ENCODE measurements at places on chromosomes 12 and 14. TPM values are rescaled to one million over a fixed set of nuclear protein-coding genes. Genes with fewer than 3 reads are reported as not detected.

- no peak for DNase-seq
Observed at GRCh38 chr12:128426511-128426910, 159.5 kb downstream of the TMEM132C start.

The ITGB7 gene
- total RNA-seq: 15.8 TPM

DNA sequence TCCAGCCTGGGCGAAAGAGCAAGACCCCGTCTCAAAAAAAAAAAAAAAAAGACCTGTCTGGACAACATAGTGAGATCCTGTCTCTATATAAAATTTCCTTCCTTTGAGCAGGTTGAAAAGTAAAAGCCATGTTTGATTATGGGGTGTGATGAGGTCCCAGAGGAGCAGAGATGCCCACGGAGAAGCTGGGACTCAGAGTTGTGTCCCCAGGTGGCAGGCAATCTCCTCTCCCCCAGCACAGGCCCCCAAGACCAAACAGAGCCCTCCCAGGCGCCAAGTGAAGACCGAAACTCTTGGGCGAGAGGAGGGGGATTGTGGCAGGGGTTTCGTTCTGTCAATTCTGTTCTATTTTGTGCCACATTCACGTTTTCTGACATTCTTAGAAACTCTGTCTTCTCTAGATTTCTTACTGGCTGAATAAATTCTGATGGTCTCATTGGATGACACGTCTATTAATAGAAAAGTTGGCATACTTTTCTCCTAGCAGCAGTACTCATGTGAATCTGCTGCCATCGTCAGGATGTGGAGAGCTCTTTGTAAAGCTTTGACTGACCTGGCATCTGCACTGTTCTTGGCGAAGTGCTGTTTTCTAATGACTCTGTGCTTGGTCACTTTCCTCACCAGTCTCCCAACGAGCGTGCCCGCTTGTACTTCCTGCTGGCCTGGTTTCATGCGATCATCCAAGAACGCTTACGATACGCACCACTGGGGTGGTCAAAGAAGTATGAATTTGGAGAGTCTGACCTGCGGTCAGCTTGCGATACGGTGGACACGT lies 43.4 kb downstream of the HSP90AA1 start:
- DNase-seq: no peak

DNA sequence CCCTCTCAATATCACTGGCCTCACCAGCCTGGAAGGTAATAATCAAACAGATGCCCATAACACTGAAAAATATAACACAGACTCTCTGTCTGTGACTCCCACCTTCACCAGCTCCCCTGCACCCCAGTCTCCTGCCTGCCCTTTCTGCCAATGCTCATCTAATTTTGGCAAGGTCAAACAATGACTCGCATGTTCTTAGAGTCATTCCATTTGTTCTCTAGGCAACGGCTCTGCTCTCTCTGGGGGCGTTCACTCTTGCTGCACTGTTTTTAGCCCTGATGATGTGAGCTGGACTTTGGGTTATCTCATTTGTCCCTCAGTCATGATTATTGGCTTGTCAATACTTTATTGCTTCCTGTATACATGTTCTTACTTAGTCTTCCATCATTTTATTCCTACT lies 691.8 kb downstream of the FLRT2 start:
- DNase-seq: no peak

DNA sequence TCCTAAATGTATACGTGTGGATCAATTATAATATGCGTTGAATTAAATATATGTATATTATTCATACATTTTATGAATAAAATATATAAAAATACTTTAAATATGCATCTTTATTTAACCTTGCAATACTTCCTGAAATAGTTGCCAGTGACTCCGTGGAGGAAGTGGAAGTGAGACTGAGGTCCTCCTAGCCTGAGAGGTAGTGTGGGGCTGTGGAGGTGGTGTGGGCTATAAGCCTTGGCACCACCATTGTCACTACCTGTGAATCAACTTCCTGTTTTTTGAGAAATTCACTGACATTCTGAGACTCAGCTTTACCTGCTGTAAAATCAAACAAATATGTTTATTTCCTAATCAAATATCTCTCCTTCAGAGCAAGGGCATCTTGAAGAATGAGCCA lies 514.2 kb downstream of the VRK1 start:
- DNase-seq: no peak

GRCh38 chr14:58638231-58639197 lies 752 bp downstream of the DACT1 start:
- DNase-seq: no peak

DNA sequence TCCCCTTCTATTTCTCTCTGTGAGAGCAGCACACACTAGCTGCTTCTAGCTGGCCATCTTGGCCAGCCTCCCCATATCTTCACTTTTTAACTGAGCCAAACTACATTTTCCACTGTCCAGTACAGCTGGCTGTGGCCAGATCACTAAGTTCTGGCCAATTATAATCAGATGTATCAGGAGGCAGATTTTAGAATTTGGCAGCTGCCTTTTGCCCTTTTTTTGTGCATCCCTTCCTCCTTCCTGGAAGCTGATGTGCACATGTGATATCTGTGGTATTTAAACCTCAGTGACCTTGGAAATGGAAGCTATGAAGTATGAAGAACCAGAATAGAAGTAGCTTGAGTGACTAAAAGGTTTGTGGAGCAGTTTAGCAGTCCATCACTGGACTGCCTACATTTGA lies 49.8 kb upstream of the ANO6 start:
- no peak for DNase-seq

DNA sequence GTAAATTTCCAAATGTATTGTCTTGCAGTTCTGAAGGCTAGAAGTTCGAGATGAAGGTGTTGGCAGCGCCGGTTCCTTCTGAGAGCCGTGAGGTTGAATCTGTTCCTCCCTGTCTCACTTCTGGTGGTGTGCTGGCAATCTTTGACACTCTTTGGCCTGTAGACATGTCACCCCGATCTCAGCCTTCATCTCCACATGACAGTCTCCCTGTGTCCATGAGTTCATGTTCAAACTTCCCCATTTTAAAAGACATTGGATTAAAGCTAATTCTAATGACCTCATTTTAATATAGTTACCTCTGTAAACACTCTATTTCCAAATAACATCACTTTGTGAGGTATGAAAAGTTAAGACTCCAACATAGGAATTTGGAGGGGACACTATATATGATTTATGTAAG lies 4.1 kb upstream of the RBM19 start:
- no peak for DNase-seq

GRCh38 chr12:91982946-91983345 lies 162.7 kb downstream of the BTG1 start:
- no peak for DNase-seq

The PMEL gene
- total RNA-seq: 5.8 TPM

DNA sequence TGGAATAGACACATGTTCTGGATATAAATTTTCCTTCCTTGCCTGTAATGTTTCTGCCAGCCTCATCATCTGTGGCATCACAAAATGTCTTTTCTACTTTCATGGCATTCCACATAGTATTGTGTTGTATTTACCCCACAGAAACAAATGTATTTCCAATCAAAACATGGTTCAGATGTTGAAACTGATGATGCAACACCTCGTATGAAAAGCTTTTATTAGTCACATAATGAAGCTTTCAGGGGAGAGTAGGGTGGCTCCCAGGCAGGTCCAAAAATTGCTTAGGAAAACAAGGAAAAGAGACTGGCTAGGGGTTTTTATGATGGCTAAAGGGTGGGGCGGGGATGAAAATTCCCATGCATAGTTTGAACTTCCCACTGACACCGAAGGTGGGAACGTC lies 29.1 kb upstream of the ZNF641 start:
- DNase-seq: no peak

The RPGRIP1 gene
- 0.49 TPM for total RNA-seq

- no peak for DNase-seq
Observed at GRCh38 chr14:87601036-87601435, 391.9 kb downstream of the GALC start.

DNA sequence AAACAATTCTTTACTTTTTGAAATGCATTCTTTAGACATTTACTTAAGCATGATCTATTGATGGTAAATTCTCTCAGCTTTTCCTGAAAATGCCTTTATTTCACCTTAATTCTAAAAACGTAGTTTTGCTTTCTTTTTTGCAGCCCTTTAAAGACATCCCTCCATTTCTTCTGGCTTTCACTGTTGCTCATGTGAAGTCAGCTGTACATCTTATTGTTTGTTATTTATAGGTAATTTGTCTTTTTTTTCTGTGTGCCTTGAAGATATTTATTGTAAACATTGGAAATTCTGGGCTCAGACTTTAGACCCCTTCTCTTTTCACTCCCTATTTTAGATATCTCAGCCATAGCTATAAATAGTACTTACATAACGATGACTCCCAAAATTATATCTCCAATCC lies 70.4 kb downstream of the IFNG start:
- no peak for DNase-seq

DNA sequence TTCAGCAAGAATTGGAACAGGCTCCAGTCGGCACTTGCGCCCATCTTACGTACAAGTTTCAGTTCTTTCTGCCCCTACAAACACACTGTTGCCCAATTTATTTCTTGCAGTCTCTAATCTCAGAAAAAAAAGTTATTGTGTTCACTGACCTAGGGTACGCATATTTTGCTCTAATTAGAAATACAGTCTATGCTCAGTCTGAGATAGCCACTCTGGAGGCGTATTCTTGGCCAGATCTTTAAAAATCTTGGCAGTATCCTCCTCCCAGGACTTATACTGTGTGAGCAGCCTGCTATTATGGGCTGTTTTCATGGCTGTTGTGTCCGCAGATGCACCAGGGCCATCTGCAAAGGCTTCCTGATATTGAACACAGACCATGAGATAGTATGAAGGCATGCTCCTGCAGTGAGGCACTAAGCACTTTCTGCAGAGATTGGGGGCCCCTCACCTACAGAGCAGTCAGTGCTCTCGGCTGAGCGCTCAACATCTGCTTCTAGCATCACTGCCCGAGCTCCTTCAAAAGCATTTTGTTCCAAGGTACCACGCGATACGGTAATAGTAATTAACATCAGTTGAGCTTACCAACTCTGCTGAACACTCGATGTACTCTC lies 57.9 kb downstream of the PPM1H start:
- no peak for DNase-seq

The PPP4R4 gene
- 0.60 TPM for total RNA-seq

GRCh38 chr12:30847259-30847658 lies 79.3 kb upstream of the TSPAN11 start:
- DNase-seq: no peak

GRCh38 chr12:75479963-75480461 lies 543 bp upstream of the GLIPR1 start:
- no peak for DNase-seq

The ENDOU gene
- 0.89 TPM for total RNA-seq

Measured in ureter (tissue), 1 donor.